ENCODE measurements at places on chromosomes 6 and 20.

- DNase-seq, result no peak
These were observed 93.6 kb downstream of the ARMC2 start for GRCh38 chr6:108941859-108942258.

DNA sequence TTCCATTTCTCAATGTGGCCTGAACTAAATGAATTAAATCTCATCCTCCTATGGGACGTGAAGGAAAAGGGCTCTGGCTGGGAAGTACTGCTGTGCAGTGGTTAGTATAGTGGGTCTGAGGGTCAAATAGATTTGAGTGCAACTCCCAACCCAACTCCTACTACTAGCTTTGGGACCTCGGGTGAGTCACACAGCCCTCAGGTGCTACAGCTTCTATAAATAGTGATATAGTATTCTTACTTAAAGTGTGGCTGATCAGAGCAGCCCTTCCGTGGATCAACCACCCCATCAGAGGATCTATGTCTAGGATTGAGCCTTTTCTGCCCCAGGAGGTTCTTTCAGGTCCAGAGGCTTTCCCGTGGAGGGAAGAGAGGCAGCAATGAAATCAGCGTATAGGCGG is 904 bp upstream of the UST start:
- no peak for DNase-seq

GRCh38 chr20:20732641-20733040 is 20.2 kb upstream of the RALGAPA2 start:
- no peak for DNase-seq

DNA sequence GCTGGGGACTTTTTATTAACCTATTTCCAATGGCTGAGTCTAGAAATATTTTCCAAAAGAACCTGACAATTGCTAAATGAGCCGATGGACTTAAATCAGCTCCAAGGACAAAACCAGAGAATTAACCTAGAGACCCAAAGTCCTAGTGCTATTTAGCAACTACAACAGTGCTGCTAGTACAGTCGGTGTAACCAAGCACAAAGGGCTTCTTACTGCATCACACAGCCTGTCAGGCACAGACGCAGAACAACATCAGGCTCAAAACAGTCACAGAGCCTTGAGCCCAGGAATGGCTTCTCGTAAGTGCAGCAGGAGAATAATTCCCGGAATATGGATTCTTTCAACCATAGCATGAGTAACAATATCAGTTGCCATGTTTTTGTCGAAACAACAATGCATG is 70.0 kb downstream of the GFOD1 start:
- no peak for DNase-seq

- no peak for DNase-seq
These were observed 13.7 kb upstream of the FAM83C start for GRCh38 chr20:35305682-35306556.

GRCh38 chr6:13278164-13278563 is 50.2 kb downstream of the TBC1D7 start:
- no peak for DNase-seq

DNA sequence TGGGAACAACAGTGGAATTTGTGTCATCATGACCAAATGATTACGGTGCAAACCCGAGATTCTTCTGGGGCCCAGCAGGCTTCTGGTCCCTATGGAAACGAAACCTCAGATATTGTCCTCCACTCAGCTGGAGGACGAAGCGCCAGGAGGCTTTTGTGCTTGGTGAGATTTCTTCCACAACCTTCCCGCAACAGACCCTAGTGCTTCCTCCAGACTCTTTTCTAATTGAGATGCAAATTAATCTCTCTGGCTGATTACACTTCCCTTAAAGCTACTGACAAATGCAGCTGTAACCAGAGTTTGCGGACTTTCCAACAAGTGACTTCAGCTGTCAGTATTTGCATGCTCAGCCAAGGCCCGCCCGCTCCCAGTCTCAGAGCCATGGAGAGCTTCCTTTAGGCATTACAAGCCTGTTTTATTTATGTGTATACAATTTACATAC is 96.0 kb downstream of the INSM1 start:
- no peak for DNase-seq

GRCh38 chr20:5848711-5849505 is 98.7 kb downstream of the SHLD1 start:
- DNase-seq, result no peak

GRCh38 chr20:15506311-15506710 is 1066.9 kb downstream of the KIF16B start:
- no peak for DNase-seq
